Type B pancreatic cell (in vitro differentiated cells): ENCODE measurements at places on chromosomes 3 and 15. TPM values are rescaled to one million over a fixed set of nuclear protein-coding genes. Genes with fewer than 3 reads are reported as not detected.

The SACM1L gene
- total RNA-seq, result 37.5 and 51.6 TPM in 2 replicates

- H3K36me3 ChIP-seq, result peaks cover 19% of the 10 kb centered on the region
- no peak for DNase-seq
- no peaks in the 10 kb centered on the region for H3K27me3 ChIP-seq
- peaks cover 44% of the 10 kb centered on the region for H3K4me1 ChIP-seq
These were observed 31.9 kb downstream of the SMAD6 start for GRCh38 chr15:66733976-66734375.

DNA sequence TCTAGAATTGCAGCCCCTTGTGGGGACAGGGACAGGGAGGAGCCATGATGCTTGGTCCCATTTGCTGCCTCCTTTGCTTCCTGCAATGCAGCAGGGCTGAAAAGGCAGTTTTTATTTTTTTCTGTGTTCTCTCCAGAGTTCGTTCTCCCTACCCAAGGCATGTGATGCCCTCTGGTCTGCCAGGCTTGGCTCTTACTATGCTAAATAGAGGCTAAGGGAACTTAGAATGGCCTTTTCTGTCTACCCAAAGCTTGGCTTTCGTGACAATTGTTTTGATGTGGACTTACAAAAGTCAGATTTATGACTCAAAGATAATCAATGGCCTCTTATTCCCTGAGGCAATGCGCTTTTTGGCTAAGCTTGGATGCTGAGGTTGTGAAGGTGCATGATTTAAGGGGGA is 293.3 kb upstream of the TBL1XR1 start:
- no peak for DNase-seq
- no peaks in the 10 kb centered on the region for H3K27me3 ChIP-seq
- H3K27ac ChIP-seq, result no peak overlapping the region
- H3K4me1 ChIP-seq, result peaks cover 17% of the 10 kb centered on the region

The HMG20A gene
- total RNA-seq, result 38.9 and 48.7 TPM in 2 replicates

The BSN gene
- 3.9 and 4.0 TPM in 2 replicates for total RNA-seq

- H3K4me3 ChIP-seq, result no peak overlapping the region
- H3K27ac ChIP-seq, result no peak overlapping the region
- no peaks in the 10 kb centered on the region for H3K36me3 ChIP-seq
These were observed 4.8 kb upstream of the ATP2B2 start for GRCh38 chr3:10510086-10510742.

The DNAJA4 gene
- 0.10 and 15.0 TPM in 2 replicates for total RNA-seq

The SOX14 gene
- 0.29 and 0.62 TPM in 2 replicates for total RNA-seq

The A4GNT gene
- 0.34 TPM in 1 of 2 replicates, not detected in the other for total RNA-seq

The WNT5A gene
- 62.0 and 99.3 TPM in 2 replicates for total RNA-seq

- H3K36me3 ChIP-seq, result no peaks in the 10 kb centered on the region
- no peak for DNase-seq
- no peak overlapping the region for H3K4me3 ChIP-seq
- H3K27me3 ChIP-seq, result no peaks in the 10 kb centered on the region
- no peak overlapping the region for H3K27ac ChIP-seq
- H3K4me1 ChIP-seq, result peaks cover 4% of the 10 kb centered on the region
These were observed 278.4 kb upstream of the ZPLD1 start for GRCh38 chr3:102156426-102156825.

The PTPN9 gene
- total RNA-seq, result 26.2 and 31.3 TPM in 2 replicates

- H3K27ac ChIP-seq, result no peak overlapping the region
- no peak for DNase-seq
- no peaks in the 10 kb centered on the region for H3K36me3 ChIP-seq
- H3K4me1 ChIP-seq, result peaks cover 5% of the 10 kb centered on the region
These were observed 390.3 kb upstream of the DPH6 start for GRCh38 chr15:35936284-35936683.

The MOBP gene
- total RNA-seq, result not detected in 2 replicates

- peaks cover 14% of the 10 kb centered on the region for H3K4me1 ChIP-seq
- no peak for DNase-seq
- H3K4me3 ChIP-seq, result no peak overlapping the region
- H3K27ac ChIP-seq, result no peak overlapping the region
- no peaks in the 10 kb centered on the region for H3K36me3 ChIP-seq
These were observed 53.0 kb downstream of the CYP19A1 start for GRCh38 chr15:51285399-51285798.

- peaks cover 16% of the 10 kb centered on the region for H3K4me1 ChIP-seq
- no peaks in the 10 kb centered on the region for H3K27me3 ChIP-seq
- no peak overlapping the region for H3K27ac ChIP-seq
- peaks cover 3% of the 10 kb centered on the region for H3K36me3 ChIP-seq
- DNase-seq, result no peak
These were observed 20.0 kb downstream of the SPTSSB start for GRCh38 chr3:161351330-161351729.

DNA sequence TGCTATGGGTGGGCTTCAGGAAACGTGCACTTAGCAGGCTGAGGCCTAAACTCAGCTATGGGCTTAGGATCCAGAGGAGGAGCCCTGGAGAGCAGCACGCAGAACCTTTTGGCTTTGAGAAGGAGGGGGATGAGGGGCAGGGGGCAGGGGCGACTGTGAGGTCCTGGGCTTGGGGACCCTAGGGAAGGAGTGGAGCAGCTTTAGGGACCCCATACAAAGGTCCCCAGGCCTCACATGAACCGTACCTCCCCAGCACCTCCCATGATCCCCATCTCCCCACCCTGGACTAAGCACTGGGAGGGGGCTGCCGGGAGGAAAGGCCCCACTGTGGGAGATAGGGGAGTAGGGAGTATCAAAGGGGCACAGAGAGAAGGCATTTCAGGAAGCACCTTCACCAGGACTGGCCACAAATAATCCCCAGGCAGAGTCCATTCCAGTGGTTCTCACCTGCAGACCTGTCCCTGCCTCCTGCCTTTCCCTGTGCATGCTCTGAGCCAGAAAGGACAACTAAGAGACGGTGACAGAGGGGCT is 62.0 kb upstream of the KLF13 start:
- no peak overlapping the region for H3K27ac ChIP-seq
- peak; percentile 29 for DNase-seq
- H3K36me3 ChIP-seq, result no peaks in the 10 kb centered on the region
- H3K4me3 ChIP-seq, result no peak overlapping the region

The PML gene
- 28.7 and 29.8 TPM in 2 replicates for total RNA-seq

DNA sequence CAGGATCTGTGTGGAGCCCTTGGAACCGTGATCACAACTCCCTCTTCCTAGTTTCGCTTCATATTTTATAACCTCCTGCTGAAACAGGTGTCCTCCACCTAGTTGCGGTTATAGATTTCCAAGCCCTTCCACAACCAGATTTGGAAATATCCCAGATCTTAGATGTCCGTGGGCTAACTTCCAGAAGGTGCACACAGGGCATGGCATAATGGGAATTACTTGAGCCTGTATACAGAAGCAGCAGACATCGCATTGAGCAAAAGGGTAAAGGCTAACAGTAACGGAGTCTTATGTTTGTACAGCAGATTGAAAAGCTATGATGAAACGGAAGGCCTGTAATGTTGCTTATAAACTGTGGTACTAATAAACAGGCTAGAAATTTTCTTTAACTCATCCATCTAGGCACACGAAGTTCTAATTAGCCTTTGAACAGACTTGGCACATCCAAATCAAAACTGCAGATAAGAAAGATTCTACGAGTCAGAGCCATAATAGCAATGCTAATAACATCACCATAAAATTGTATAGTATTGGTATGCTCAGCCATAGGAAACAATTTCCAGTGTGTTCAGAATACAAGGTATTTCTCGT is 1.2 kb upstream of the USF3 start:
- H3K4me1 ChIP-seq, result peaks cover 13% of the 10 kb centered on the region
- no peak overlapping the region for H3K27ac ChIP-seq
- H3K36me3 ChIP-seq, result peaks cover 3% of the 10 kb centered on the region
- H3K4me3 ChIP-seq, result no peak overlapping the region

- peaks cover 9% of the 10 kb centered on the region for H3K4me1 ChIP-seq
- DNase-seq, result peak; percentile 72
- H3K4me3 ChIP-seq, result no peak overlapping the region
These were observed 104.2 kb upstream of the SLC7A14 start for GRCh38 chr3:170689893-170690660.

- no peaks in the 10 kb centered on the region for H3K4me1 ChIP-seq
- H3K27me3 ChIP-seq, result no peaks in the 10 kb centered on the region
- H3K27ac ChIP-seq, result no peak overlapping the region
- H3K4me3 ChIP-seq, result no peak overlapping the region
- DNase-seq, result no peak
These were observed 446.9 kb downstream of the EDEM1 start for GRCh38 chr3:5634411-5634810.

DNA sequence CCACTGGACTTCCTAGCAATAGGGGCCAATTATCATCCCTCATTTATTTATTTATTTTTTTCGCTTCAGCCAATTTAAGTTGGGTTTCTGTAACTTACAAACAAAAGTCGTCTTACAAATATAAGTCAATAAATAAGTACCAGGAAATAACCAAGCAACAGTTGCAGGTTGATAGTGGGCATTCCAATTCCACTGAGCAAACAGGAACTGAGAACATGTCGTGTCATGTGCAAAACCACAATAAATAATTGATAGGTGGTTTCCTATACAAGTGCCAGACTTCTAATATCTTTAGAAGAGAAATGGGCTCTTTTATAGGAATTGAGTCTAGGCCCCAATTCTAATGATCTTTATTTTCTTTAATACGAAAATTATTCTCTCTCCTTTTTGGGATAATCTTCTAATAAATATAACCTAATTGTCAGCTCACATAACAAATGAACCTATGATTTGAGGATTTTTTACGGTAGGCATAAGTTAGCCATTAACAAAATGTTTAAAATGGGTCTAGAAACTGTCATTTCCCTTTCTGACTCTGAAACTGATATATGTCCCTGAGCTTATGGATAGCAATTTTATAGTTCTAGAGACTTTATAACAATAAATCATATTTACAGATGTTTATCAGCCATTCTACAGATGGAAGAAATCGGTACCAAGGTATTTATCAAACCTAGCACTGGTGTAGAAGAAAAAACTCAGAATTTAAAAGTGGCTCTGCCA is 571.8 kb downstream of the FOXP1 start:
- H3K4me3 ChIP-seq, result no peak overlapping the region
- H3K27ac ChIP-seq, result peak overlapping the region; percentile 36
- H3K27me3 ChIP-seq, result no peaks in the 10 kb centered on the region

DNA sequence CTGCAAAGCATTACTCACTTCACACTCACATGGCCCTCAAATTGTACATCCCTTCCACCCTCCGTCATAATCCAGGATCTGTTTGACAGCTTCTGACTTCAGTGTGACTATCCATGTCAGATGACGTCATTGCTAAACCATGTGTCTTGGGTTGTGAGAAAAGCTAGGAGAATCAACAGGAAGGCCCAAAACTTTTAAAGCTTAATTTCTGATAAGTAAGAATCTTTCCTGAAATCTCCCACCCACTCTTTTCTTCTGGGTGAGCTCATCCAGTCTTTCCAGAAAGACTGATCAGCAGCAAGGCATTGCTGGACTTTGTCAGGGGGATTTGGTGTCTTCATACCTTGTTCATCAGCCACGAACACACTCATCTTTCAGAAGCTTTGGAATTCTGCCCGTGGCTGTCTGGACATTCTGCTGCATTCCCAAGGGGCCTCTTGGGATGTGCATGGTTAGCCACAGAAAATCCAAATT is 11.5 kb upstream of the LMCD1 start:
- DNase-seq, result no peak
- peaks cover 14% of the 10 kb centered on the region for H3K27me3 ChIP-seq
- no peak overlapping the region for H3K27ac ChIP-seq
- peaks cover 44% of the 10 kb centered on the region for H3K4me1 ChIP-seq

GRCh38 chr3:25510797-25511196 is 82.7 kb downstream of the RARB start:
- H3K4me3 ChIP-seq, result no peak overlapping the region
- no peak overlapping the region for H3K27ac ChIP-seq

DNA sequence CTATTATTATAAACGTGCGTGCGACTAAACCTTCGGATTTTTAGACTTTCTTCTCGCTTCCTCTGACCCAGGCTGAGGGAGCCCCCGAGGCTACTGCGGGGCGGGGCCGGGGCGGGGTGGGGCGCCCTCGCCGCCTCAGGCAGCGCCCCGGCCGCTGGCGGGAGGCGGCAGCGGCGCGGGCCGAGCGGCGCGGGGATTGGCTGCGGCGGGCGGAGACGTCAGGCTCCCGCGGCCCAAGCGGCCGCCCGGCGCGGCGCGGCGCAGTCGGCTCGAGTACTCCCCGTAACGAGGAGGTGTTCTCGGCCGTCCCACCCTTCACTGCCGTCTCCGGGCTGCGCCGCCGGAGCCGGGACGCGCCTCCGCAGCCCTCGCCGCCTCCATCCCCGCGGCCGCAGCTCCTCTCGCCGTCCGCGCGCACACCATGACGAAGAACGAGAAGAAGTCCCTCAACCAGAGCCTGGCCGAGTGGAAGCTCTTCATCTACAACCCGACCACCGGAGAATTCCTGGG is at the start of gene ATP1B3:
ATP1B3 (plus strand) TSS at position 263 of the 510 bp plus-strand sequence; CDS start at position 422, 159 bp downstream.
- peak; percentile 85 for DNase-seq
- peaks cover 20% of the 10 kb centered on the region for H3K4me1 ChIP-seq
- H3K36me3 ChIP-seq, result peaks cover 7% of the 10 kb centered on the region
- H3K4me3 ChIP-seq, result peak within 1 kb of the TSS; percentile 96

DNA sequence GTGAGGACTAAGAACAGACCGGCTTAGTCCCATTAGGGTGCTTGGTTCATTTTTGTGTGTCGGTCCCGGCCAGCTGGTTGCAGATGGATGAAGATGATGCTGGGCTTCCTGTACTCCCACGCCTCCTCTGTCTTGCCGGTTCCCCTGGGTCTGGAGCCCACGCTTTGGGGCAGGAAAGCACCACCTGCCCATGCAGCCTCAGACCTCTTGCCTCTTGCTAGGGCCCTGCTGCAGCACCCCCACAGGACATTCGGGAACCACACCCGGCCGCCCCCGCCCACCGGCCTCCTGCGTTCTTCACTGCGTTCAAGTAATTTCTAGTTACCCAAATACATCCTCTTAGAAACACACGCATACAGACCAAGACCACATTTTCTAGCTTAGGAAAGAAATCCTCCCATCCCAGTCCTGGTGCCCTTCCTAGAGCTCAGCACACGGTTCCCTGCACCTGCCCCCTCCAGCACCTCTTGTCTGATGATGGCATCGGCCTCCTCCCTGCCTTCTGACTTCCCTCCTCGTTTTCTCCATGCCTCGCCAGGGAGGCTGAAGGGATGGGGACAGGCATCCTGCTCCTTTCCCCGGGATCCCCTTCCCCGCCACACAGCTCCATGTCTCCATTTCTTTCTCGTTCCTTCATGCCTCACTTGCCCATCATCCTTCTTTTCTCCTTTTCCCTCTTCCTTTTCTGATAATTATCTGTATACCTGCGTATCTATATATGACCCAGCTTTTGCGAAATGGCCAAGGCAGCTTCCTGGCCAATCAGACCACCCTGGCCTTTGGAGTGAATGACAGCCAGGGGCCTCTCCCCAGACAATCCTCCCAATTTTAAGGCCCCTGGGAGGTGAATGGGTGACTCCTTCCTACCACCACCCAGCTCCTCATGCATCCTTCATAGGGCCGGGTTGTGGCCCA is 30.9 kb downstream of the FAM3D start:
- H3K4me3 ChIP-seq, result no peak overlapping the region
- no peaks in the 10 kb centered on the region for H3K4me1 ChIP-seq
- no peak overlapping the region for H3K27ac ChIP-seq
- DNase-seq, result no peak
